ENCODE measurements at places on chromosomes 2 and 18.

DNA sequence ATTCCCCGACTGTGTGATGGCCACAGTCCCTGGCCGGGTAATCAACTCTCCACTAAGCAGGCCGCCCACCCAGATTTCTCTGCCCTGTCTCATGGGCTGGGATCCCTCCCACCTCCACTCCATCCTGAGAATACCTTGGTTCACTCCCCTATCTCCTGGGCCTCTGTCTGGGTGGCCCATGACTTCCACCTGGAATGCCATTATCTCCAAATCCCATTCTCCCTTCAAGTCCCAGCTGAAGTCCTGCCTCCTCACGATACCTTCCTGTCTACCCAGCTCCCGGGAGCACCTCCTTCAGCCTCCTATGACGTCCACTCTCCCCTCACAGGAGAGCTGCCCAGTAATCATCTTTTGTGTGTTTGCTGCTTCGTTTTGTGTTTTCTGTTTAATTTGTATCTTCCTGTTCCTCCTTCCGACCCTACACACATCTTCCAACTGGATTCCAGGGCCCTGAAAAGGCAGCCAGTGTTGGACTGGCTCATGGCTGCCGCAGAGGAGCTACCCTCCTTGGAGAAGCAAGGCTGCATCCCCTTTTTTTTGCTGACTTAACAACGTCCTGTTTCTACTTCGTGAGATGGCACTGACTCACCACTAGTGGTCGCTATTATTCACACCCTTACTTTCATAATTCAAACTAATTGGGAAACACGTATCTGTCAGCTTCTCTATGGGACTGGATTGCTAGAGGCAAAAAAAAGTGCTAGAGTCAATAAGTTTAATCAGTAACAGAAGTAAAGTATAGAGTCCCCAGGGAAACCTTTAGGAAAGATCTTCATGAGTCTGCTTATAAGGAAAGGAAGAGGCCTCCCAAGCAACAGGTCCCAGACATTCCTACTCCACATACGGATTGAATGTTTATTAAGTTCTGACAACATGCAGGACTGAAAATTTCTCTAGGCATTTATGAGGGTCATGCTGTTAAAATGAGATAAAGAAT lies 171.9 kb upstream of the GATA6 start:
- DNase-seq = no peak

GRCh38 chr2:134432435-134432883 lies 178.6 kb downstream of the MGAT5 start:
- DNase-seq = no peak

DNA sequence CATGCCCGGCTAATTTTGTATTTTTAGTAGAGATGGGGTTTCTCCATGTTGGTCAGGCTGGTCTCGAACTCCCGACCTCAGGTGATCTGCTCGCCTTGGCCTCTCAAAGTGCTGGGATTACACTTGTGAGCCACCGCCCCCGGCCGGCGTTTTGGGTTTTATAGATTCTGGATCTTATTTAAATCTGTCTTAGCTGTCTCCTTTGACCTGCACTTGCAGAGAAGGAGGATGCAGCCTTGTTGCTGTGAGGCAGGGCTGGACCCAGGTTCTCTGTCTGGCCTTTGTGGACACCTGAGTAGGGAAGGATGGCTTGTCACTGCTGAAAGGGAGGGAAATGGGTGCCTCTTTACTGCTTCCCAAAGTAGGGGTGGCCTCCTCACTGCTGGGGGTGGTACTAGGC lies 83.0 kb upstream of the HS6ST1 start:
- no peak for DNase-seq

DNA sequence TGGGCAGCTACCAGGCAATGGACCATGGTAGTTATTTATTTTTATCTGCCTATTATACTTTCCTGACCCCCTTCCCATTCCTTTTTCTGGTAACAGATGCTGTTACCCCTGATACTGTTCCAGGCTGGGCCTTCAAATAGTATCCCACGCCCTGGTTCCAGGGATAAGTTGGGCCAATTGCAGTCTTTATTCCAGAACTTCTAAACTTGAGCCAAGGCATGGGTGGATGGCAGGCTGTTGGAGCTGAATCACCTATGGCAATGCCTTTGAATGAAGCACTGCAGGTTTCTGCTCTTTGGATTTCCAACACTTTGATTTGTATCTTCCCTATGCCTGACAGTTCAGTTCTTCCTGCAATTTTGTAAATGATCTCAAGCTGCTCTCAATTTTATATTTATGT lies 99.2 kb upstream of the LHCGR start:
- no peak for DNase-seq

DNA sequence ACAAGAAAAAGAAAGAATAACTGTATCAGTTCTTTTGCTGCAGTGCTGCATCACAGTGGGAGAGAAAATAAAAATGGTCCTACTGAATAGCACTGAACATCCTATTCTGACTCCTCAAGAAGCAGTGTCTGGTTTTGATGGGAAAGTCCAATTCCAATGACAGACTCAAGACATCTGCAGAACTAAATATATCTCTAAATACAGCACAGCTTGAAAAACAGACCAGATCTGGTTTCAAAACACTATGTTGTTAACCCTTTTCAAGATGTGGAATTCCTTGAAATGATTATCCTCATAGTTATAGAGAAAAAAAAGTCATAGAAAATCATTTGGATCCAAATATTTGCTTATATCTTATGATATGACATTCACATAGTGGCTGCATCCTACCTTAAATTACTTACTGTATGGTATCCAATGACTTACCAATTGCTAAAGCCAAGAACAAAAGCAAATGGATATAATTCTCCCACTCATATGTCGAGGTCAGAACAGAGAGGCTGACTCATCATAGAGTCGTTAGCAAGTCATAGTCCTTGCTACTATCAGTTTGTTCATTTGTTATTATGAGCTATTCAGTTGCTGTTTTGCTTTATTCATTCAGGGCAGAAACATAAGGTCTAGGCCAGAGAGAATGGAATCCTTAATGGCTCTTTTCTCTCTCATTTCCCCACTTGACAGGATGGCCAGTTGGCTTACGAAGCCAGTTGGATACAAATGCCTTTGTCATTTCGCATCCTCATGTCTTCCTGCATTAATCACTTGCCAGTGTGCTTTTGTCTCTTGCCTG lies 62.5 kb upstream of the ACVR2A start:
- no peak for DNase-seq

GRCh38 chr2:129203331-129203730 lies 776.1 kb upstream of the RAB6C start:
- DNase-seq = no peak

- DNase-seq = no peak
These were observed 80.3 kb upstream of the MAP4K4 start for GRCh38 chr2:101617188-101617587.

DNA sequence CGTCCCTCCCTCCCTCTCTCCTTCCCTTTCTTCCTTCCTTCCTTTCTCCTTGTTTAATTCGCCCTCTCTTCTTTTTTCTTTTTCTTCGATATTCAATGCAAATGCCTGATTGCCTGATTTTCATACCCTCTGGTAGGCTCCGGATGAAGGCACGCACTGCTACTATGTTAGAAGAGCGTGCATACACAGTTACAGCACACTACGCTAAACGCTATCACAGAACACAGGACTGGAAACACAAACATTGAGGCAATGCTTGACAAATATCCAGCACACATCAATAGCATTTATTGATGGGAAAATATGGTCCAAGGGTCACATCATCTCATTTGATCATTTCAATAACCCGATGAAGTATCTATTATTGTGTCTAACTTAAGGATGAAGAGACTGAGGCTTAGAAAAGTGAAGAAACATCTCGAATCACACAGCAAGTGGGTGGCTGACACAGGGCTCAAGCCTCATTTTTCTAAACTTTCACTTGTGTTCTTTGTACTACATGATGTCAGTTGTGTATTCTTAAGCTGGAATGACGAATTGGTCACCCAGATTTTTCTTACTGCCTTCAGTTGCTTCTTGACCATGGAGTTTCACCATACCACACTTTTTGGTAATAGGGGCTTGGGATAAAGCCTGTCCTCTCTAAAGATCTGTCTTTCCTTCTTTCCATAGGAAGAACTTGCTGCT lies 101.8 kb downstream of the TRIB2 start:
- DNase-seq = no peak

DNA sequence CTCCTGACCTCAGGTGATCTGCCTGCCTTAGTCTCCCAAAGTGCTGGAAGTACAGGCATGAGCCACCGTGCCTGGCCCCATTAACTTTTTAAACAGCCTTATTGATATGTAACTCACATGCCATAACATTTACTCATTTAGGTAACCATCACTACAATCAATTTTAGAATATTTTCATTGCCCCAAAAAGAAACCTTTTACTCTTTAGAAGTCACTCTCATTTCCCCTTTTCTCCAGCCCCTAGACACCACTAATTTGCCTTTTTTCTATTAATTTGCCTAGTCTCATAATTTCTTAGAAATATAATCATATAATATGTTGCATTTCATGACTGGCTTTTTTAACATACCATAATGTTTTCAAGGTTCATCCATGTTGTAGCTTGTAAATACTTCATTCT lies 57.2 kb upstream of the TACR1 start:
- no peak for DNase-seq

GRCh38 chr2:36380624-36381481 lies 25.3 kb downstream of the CRIM1 start:
- no peak for DNase-seq

DNA sequence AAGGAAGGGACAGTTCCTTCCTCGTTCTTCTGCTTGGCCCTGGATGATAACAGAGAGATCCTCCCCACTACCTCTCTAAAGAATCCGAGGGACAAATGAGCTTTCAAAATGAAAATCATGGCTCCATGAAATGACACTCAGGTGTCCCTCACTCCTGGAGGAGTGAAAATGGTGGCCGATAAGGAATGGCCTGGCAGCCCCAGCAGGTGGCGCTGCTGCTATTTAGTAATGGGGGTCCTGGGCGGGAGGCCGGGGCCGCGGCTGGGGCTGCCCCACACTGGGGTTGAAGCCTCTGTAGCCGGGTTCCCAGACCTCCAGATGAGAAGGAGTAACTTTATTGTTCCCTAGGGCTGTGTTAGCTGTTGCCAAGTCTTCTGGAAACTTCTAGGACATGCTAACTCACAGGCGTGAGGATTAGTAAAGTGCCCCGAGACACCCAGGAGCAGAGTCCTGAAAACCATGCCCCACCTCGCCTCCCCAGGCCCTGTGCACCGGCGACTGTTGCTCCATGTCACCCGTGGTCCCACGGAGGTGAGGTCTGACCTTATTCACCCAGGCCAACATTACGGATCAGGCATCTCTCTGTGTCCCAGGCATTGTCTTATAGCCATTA lies 138.0 kb downstream of the CTIF start:
- peak; percentile 78 for DNase-seq

- peak; percentile 27 for DNase-seq
These were observed at the start of gene CDKL4 for GRCh38 chr2:39243469-39244123. TSS of gene CDKL4 (minus strand) at chr2:39243970.

GRCh38 chr2:16722677-16723076 lies 57.0 kb upstream of the CYRIA start:
- no peak for DNase-seq

- DNase-seq = no peak
These were observed 79.0 kb downstream of the ALPK2 start for GRCh38 chr18:58549814-58550339.

- no peak for DNase-seq
These were observed 226.6 kb downstream of the BABAM2 start for GRCh38 chr2:28117104-28117596.

GRCh38 chr18:8468191-8468590 lies 141.0 kb upstream of the RAB12 start:
- no peak for DNase-seq

- DNase-seq = peak; percentile 57
These were observed 14.9 kb downstream of the ICOS start for GRCh38 chr2:203951366-203951902.

- no peak for DNase-seq
These were observed 113.8 kb downstream of the AGAP1 start for GRCh38 chr2:235607546-235608199.

DNA sequence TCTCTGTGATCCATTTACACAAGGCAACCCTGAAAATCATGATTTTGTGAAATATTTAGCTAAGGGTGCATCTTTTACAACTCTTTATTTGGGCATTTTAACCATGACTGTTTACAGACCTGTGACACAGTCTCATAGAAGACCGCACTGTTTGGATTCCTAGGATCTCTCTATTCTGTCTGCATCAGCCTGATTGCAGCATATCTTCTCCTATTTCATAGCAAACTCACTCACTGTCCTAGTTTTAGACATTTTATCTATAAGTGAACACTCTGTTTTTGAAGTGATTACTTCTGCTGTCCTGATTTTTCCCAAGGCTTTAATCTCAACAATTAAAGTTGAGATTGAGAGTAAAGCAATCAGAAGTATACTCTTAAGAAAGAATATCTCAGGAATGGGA lies 56.2 kb downstream of the CAVIN2 start:
- DNase-seq = no peak

- DNase-seq = no peak
These were observed 42.0 kb upstream of the CCDC150 start for GRCh38 chr2:196597531-196597930.

DNA sequence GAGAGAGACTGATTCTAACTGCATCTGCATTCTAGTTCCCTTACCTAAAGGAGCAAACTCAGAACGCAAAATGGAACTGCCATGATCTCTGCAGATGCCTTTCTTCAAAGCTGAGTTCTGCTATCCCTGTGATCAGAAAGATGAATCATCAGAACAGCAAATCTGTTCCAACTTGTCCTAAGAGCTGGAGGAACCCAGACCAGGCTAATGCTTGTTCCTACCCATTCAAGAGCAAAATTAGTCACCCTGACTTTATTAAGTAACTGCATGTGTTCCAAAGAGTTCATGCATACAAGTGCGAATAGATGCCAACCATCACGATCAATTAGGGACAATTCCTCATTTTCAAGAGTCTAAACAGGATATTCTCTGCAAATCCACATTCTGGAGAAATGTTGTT lies 46.5 kb downstream of the MBP start:
- no peak for DNase-seq

GRCh38 chr2:164717000-164717803 lies 95.9 kb upstream of the GRB14 start:
- no peak for DNase-seq

GRCh38 chr2:176138526-176138922 lies 9.0 kb downstream of the HOXD8 start:
- DNase-seq = no peak
